Left cardiac atrium (tissue), 4 donors: ENCODE measurements at places on chromosomes 12 and 14. TPM values are rescaled to one million over a fixed set of nuclear protein-coding genes. Genes with fewer than 3 reads are reported as not detected.

The TEX22 gene
- 0.77 TPM for total RNA-seq

The GNB3 gene
- 5.8 TPM for total RNA-seq

The MMP17 gene
- total RNA-seq, result 2.4 TPM

The TULP3 gene
- total RNA-seq, result 14.2 TPM

The THAP2 gene
- total RNA-seq, result 5.2 TPM

The EML1 gene
- 23.7 TPM for total RNA-seq

The SALL2 gene
- 5.9 TPM for total RNA-seq

The ERP27 gene
- 0.18 TPM for total RNA-seq

The IFNG-AS1 gene
- total RNA-seq, result 0.15 TPM

The HELB gene
- 2.2 TPM for total RNA-seq

The A2M gene
- 634 TPM for total RNA-seq

The FGF23 gene
- total RNA-seq, result not detected

The CLEC2B gene
- 3.9 TPM for total RNA-seq

The CLEC4D gene
- 0.21 TPM for total RNA-seq

The DNAH10 gene
- 0.03 TPM for total RNA-seq

The STYK1 gene
- total RNA-seq, result not detected

The ASPG gene
- total RNA-seq, result 92.0 TPM

The PRIMA1 gene
- total RNA-seq, result 3.9 TPM
